Left ventricle myocardium inferior (tissue), 1 donor: ENCODE measurements at places on chromosomes 7 and 10.

- DNase-seq: peak; percentile 54
Measured at GRCh38 chr7:128841921-128842673, 11.9 kb downstream of the FLNC start.

DNA sequence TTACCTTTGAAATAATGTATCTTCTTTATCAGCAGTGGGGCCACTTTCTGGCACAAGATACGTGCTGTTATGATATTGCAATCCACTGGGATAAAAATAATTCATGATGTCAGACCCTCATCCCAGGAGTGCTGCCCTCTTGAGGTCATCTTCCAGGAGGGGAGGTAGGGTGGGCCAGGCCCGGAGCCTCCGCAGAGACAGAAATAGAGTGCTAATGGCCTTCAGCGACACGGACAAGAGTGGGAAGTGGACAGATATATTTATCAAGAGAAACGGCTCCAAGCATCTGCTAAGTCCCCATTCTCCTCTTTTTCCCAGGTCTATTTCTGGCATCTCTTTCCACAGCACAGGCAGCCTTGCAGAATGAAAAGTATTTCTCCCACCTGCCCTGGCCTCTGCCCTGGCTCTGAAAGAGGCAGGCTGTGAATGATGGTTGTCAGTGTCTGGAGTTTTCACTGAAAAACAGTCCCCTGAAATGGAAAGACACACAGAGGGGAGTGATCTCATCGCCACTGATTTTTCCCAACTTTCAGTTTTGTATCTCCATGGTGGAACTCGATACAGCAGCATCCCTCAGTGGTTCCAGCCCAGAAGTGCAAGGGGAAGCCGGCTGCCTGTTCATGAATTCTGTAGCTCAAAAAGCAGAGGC, 251.7 kb upstream of the MYO3A start:
- DNase-seq: no peak

- DNase-seq: no peak
Measured at GRCh38 chr10:37794305-37794976, 63.0 kb downstream of the ZNF248 start.

GRCh38 chr7:29329686-29330085, 135.1 kb downstream of the CHN2 start:
- no peak for DNase-seq

GRCh38 chr10:106515206-106515790, 649.2 kb downstream of the SORCS1 start:
- DNase-seq: no peak

DNA sequence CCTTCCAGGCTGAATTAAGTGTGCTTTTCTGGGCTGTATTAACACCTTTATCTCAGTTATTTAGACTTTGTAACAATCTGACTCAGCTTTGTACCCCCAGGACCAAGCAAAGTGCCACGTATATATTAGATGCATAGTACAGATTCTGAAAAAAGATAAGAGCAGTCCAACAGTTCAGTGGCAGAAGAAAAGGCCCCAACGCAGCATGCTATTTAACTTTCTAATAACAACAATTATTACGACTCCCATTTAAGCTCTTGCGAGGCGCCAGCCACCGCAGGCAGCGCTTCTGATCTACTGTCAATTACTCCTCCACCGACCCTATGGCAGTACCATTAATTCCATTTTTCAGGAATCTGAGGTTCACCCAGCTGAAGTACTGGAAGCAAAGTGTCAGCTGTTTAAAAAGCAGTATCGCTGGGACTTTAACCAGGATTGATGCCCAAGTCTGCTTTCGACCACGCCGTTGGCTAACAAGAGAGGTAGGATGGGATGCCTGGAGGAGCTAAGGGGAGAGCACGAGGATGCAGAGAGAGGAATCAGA, 638 bp downstream of the LIPA start:
- DNase-seq: no peak

DNA sequence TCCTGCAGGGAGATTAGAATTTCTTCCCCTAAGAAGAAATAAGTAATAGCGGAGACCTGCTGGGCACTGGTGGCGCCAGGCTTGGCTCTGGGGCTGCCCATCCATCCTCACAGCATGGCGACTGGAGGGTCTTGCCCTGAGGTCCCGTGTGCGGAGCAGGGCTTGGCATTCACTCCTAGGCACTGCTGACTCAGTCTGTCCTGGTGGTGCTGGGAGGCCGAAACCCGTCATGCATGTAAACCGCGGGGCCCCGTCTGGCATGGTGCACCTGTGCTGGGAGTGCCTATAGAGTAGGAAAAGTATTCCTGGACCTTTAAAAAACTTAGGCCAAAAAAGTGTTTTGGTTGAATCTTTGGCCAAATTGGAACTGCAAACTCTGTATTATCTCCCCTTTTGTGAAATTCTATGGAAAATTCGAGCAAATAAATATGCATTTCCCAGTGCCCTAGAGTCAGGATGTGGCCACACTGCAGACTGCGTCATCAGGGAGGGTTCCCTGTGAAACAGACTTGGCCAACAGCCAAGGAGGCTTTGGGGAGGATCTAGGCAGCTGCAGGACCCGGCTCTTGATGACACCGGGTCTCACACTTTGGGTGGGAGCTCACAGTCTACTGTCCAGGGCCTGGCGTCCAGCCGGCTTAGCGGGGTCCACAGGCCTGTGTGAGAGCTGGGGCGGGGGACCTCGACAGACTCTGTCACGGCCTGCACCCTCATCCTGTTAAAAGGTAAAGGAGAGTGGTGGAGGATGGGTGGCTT, 122.3 kb downstream of the VIPR2 start:
- DNase-seq: no peak

- no peak for DNase-seq
Measured at GRCh38 chr7:135845415-135846075, 96.9 kb upstream of the FAM180A start.

DNA sequence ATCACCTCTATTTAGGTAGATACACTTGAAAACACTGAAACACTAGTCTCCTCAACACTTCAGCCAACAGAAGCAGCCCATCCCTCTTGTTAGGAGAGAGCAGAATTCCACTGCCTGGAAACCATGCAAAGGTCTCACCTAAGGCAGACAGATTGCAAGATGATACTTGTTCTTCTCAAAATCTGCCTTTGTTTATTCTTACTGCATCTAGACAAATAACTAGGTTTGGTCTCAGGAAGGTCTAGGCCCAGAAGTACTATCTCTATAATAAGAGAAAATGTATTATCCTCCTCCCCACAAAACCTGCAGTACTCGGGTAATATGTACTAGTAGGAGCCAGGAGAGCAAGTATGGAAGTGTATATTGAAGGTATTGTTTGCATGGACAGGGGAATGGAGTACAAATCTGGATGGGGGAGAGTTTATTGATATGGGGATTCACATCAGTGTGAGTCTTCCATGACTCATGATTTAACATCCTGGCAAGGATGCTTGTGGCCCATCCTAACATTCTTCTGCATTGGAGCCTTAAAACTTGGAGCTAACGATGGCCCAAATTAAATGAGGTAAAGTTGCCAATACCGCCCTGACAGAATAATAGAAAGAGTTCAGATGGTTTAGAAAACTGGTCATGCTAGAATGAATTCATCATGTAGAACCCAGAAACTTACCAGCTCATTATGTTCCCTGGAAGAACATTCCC, 109.2 kb downstream of the EPC1 start:
- DNase-seq: no peak

DNA sequence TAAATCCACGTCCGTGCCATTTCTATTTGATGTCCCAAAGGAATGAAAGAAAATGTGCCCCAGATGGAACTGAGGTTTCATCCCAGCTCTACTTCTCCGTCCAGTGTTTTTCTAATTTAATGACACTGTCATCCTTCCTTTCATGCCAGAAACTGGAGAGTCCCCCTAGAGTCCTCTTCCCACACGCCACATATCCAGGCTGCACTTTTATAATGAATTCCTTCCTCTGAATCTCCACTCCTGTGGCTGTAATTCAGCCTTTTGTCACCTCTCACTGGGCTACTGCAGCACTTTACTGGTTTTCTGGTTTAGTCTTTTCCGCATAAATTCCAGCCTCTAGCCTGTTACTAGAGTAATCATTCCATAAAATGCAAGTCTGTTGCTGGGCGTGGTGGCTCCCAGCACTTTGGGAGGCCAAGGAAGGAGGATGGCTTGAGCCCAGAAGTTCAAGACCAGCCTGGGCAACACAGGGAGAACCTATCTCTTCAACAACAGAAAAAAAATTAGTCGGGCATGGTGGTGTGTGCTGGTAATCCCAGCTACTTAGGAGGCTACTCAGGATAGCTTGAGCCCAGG, 142.6 kb upstream of the RHEB start:
- DNase-seq: no peak

- no peak for DNase-seq
Measured at GRCh38 chr7:132998763-132999162, 83.1 kb downstream of the CHCHD3 start.

GRCh38 chr10:11050301-11051287, 32.9 kb downstream of the CELF2 start:
- no peak for DNase-seq

GRCh38 chr10:34505338-34505737, 309.8 kb downstream of the PARD3 start:
- DNase-seq: no peak

DNA sequence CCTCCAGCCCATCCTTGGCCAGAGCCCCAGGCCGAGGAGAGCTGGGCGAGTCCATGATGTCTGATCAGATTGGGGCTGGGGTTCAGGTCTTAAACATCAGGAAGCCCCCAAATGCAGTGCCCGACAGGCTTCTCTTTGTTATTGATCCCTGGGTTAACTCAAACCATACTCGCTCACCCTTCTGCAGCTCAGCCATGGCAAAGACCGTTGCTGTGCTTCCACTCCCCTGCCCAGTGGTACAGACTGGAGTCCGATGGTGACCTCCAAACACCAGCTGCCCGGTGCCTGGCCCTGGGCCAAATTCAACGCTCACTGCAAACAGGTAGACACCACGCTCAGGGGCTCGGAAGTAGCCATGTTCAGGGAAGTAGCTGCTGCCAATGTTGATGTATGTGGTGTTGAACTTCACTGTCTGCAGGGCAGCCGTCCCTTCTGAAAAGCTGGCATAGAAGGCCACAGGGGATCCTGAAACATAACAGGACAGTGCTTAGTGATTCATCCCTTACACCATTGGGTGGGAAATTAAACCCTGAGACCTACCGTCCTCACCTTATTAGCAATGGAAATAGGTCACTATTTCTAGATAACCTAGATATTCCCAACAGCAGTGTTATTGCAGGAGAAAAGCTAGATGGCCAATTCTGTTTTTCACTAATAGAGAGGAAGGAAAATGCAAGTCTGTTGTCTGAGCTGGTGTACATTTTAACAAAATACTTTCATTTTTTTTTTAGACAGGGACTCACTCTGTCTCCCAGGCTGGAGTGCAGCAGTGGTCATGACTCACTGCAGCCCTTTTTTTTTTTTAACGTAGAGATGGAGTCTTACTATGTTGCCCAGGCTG, 20.5 kb downstream of the MMRN2 start:
- DNase-seq: no peak

DNA sequence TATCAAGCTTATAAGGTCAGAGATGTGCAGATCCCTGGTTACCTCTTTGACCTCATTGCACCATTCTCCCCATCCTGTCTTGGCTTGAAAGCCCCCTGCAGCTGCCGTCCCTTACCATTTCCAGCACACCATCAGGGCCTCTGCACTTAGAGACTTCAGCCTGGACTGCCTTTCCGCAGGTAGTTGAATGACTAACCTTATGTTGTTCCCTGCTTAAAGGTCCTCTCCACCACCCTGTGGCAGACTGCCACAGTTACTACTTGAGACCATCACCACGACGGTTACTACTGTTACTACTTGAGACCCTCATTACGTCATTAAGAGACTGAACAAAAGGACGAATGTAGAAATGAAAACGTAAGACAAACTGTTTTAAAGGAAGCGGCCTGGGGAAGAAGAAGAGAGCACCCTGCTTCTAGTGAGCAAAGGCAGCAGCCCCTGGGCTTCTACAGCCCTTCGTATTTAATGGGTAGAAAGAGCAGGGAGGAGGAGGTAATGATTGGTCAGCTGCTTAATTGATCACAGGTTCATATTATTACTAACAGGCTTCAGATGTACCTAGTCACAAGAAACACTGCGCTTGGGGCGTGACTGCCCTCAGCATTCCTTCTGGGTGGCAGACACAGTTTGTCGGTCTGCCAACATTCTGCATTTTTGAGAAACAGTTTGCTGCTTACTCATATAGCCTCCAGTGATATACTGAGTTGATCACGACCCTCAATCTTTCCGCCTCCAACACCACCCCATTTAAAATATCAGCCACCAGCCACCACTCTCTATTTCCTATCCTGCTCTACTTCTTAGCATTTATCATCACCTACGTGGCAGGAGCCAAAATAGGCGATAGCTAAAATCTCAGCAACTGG, 74.1 kb upstream of the PARD3 start:
- DNase-seq: no peak

DNA sequence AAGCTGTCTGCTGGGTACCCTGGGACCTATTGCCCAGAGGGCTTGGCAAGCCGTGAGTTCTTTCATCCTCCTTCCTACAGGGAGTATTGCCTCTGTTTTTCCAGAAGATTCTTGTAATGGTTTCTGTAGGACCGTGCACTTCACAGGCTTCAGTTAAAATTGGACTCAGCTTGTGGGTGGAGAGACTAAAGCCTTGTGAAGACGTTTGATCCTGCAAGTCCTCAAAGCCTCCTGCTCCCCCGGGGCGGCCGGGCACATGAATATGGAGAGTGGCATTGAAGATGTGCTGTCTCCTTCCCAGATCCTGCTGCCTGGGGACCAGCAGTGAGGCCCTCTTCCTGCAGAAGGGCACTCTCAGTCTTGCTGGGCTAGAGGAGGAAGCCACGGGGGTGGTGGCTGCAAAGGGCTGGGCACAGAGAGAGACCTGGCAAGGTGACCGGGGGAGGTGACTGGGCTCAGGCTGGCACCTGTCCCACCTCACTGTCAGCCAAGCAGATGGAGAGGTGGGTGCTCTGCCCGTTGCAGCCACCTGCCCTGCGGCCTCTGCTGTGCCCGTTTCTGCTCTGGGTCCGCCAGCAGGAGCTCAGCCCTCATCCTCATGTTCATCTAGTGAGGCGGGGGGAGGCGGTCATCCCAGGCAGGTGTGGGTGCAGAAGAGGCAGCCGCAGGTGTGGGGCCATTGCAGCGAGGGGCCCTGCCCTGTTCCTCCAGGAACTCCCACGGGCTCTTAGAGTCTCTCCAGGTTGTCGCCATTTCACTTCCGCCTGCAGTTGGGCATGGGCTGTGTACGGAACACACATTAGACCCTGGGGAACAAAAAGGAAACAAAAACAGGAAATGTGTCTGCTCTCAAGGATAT, 55.7 kb downstream of the TMEM209 start:
- no peak for DNase-seq

GRCh38 chr7:15554081-15554480, 7.7 kb downstream of the AGMO start:
- DNase-seq: no peak

DNA sequence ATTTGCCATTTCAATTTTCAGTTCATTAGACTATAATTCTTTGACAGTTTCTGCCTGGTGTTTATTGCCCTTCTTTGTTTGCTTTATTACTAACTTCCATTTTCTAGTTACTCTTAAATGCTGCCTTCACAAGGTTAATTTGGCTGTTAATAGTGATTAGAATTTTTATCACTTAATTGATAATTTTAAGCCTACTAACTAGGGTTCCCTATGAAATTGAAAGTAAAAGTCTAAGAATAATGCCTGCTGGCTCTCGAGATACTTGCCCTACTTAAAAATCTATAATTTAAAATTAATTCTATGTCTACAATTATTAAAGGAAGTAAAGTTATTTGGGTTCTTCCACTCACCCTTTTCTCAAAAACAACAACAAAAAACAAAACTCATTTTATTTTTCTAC, 65.3 kb downstream of the C1GALT1 start:
- DNase-seq: no peak
